ENCODE measurements at places on chromosomes 4 and X.

- no peak overlapping the region for H3K4me3 ChIP-seq
- peaks cover 10% of the 10 kb centered on the region for H3K4me1 ChIP-seq
- H3K27ac ChIP-seq = no peak overlapping the region
- peaks cover 28% of the 10 kb centered on the region for H3K27me3 ChIP-seq
- no peak for DNase-seq
- no peaks in the 10 kb centered on the region for H3K36me3 ChIP-seq
Observed at GRCh38 chrX:24643116-24643515, 4.0 kb downstream of the PCYT1B start.

- no peaks in the 10 kb centered on the region for H3K36me3 ChIP-seq
- no peak overlapping the region for H3K4me3 ChIP-seq
- H3K27me3 ChIP-seq = peaks cover 4% of the 10 kb centered on the region
- no peak overlapping the region for H3K27ac ChIP-seq
Observed at GRCh38 chr4:69849969-69850368, 10.0 kb downstream of the SULT1E1 start.

GRCh38 chr4:9880406-9881197, 99.2 kb downstream of the DRD5 start:
- H3K27ac ChIP-seq = no peak overlapping the region
- DNase-seq = no peak
- no peaks in the 10 kb centered on the region for H3K4me1 ChIP-seq
- H3K27me3 ChIP-seq = peaks cover 4% of the 10 kb centered on the region
- H3K36me3 ChIP-seq = no peaks in the 10 kb centered on the region

GRCh38 chr4:139509727-139510410, 46.1 kb downstream of the SETD7 start:
- H3K27me3 ChIP-seq = no peaks in the 10 kb centered on the region
- H3K27ac ChIP-seq = no peak overlapping the region
- no peaks in the 10 kb centered on the region for H3K4me1 ChIP-seq
- H3K4me3 ChIP-seq = no peak overlapping the region
- no peak for DNase-seq

GRCh38 chr4:101229116-101229515, 118.2 kb downstream of the PPP3CA start:
- no peaks in the 10 kb centered on the region for H3K36me3 ChIP-seq
- no peak overlapping the region for H3K27ac ChIP-seq
- peaks cover 14% of the 10 kb centered on the region for H3K27me3 ChIP-seq
- H3K4me1 ChIP-seq = peaks cover 11% of the 10 kb centered on the region
- H3K4me3 ChIP-seq = no peak overlapping the region

GRCh38 chr4:169254546-169254983, 16.2 kb downstream of the SH3RF1 start:
- H3K27me3 ChIP-seq = peaks cover 25% of the 10 kb centered on the region
- H3K27ac ChIP-seq = no peak overlapping the region
- no peak for DNase-seq
- no peak overlapping the region for H3K4me3 ChIP-seq
- H3K4me1 ChIP-seq = no peaks in the 10 kb centered on the region
- no peaks in the 10 kb centered on the region for H3K36me3 ChIP-seq

GRCh38 chrX:69103539-69103938, 61.7 kb downstream of the PJA1 start:
- DNase-seq = no peak
- no peaks in the 10 kb centered on the region for H3K4me1 ChIP-seq
- no peaks in the 10 kb centered on the region for H3K36me3 ChIP-seq
- no peaks in the 10 kb centered on the region for H3K27me3 ChIP-seq
- H3K27ac ChIP-seq = no peak overlapping the region

GRCh38 chr4:118905566-118905965, 16.9 kb downstream of the SYNPO2 start:
- no peaks in the 10 kb centered on the region for H3K4me1 ChIP-seq
- no peaks in the 10 kb centered on the region for H3K36me3 ChIP-seq
- no peak for DNase-seq
- no peak overlapping the region for H3K4me3 ChIP-seq
- no peak overlapping the region for H3K27ac ChIP-seq

DNA sequence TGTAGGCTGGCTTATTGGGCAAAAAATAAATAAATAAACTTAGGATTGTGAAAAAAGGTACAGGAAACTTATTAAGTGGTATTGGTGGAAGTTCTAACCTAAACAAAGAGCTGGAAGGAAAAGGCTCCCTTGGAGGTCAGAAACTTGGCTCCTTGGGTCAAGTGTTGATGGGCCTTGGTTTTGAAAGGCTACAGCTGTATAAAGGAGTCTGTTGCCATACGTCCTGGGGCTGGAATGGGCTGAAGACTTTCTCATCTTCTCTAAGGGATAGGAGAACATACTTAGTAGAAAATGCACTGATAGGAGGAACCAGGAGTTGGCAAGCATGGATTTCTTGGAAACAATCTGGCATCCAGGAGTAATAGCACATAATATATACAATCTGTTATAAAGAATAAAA, 56.6 kb downstream of the PDLIM5 start:
- DNase-seq = no peak
- H3K36me3 ChIP-seq = no peaks in the 10 kb centered on the region
- no peaks in the 10 kb centered on the region for H3K27me3 ChIP-seq
- H3K27ac ChIP-seq = no peak overlapping the region
- H3K4me1 ChIP-seq = peaks cover 11% of the 10 kb centered on the region
- H3K4me3 ChIP-seq = no peak overlapping the region

GRCh38 chrX:13007519-13008188, 32.7 kb downstream of the TMSB4X start:
- H3K27ac ChIP-seq = peak overlapping the region; percentile 63
- H3K4me3 ChIP-seq = no peak overlapping the region
- peaks cover 54% of the 10 kb centered on the region for H3K4me1 ChIP-seq
- no peak for DNase-seq
- H3K27me3 ChIP-seq = no peaks in the 10 kb centered on the region
- no peaks in the 10 kb centered on the region for H3K36me3 ChIP-seq

GRCh38 chrX:97050392-97050791, 166.7 kb downstream of the RPA4 start:
- no peak for DNase-seq
- H3K27ac ChIP-seq = no peak overlapping the region
- H3K4me1 ChIP-seq = peaks cover 8% of the 10 kb centered on the region
- no peaks in the 10 kb centered on the region for H3K27me3 ChIP-seq
